ENCODE measurements at places on chromosomes 7 and 10. TPM values are rescaled to one million over a fixed set of nuclear protein-coding genes. Genes with fewer than 3 reads are reported as not detected.

DNA sequence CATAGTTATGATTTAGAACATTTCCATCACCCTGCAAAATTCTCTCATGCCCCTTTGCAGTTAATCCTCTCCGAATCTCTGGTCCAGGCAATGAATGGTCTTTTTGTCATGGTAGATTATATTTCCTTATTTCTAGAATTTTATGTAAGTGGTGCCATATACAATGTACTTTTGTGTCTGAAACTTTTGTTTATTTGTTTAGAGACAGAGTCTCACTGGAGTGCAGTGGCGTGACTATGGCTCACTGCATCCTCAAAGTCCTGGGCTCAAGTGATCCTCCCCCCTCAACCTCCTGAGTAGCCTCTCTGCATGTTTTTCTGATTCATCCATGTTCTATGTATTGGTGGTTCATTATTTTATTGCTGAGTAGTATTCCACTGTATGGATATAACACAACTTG is 23.2 kb upstream of the PDK4 start:
- no peak for DNase-seq

- DNase-seq, result no peak
Measured at GRCh38 chr10:22754296-22754695, 39.9 kb upstream of the PIP4K2A start.

GRCh38 chr10:128543151-128543550 is 416.9 kb upstream of the MKI67 start:
- DNase-seq, result no peak

FAM180A gene
- 0.62 TPM for total RNA-seq

- no peak for DNase-seq
Measured at GRCh38 chr10:121244818-121245217, 353.4 kb downstream of the FGFR2 start.

GRCh38 chr7:23514755-23515154 is 17.0 kb downstream of the TRA2A start:
- DNase-seq, result no peak

MAT1A gene
- total RNA-seq, result 0.04 TPM

GRCh38 chr7:122155566-122155965 is 11.5 kb upstream of the AASS start:
- DNase-seq, result no peak

BAIAP2L1 gene
- 2.9 TPM for total RNA-seq

DNA sequence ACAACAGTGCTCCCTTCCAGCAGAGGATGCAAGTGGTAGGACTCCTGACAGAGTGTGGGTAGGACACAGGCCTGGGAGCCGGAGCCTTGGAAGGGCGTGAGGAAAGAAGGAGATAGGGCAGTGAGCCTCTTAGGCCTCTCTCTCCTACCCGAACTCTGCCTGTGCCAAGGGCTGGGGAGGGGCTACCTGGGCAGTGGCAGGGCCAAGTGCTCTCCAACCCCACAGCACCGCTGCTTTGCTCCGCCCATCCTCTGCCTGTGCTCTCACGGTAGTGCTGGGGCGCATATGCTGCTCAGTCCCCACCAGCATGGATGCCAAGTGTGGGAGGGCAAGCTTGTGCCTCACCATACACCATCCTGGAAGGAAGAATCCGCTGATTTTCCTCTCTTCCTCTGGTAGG is 7.5 kb downstream of the FAM131B start:
- no peak for DNase-seq

- DNase-seq, result no peak
Measured at GRCh38 chr10:74868392-74868977, 42.1 kb downstream of the KAT6B start.

GPR15LG gene
- not detected for total RNA-seq

All from muscle of leg (tissue), 16 donors.